ENCODE measurements at places on chromosomes 11 and 22. TPM values are rescaled to one million over a fixed set of nuclear protein-coding genes. Genes with fewer than 3 reads are reported as not detected.
A peak's percentile ranks its signal among the peaks of the same experiment; 100 is the strongest.

DNA sequence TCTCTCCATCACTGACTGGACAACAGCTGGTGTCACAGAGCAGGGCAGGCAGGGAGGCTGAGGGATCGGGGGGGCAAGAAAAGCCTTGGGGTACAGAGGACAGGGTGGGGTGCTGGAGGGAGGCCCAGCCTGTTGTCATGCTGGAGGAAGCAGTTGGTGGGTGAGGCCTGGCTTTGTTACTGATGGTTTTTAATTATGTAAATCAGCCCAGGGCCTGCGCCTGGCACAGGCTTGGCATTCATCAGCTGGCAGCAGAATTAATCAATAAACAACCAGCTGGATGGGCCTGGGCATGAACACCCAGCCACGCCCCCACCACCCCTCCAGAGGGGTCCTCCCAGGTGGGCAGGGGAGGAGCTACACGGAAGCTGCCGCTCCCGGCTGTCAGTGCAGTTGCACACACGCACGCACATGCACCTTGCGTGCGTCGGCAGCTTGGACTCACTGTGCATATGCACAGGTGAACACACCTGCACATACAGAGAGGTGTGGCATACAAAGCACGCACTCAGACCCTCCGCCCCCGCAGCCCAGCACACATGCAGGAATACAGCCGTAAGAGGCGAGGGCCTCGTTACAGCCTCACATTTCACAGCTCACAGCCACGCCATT, 21.3 kb upstream of the ELFN2 start:
- DNase-seq, result no peak

The AKIP1 gene
- 22.1 TPM for total RNA-seq

- DNase-seq, result no peak
Observed at GRCh38 chr11:122451911-122452310, 203.6 kb upstream of the UBASH3B start.

DNA sequence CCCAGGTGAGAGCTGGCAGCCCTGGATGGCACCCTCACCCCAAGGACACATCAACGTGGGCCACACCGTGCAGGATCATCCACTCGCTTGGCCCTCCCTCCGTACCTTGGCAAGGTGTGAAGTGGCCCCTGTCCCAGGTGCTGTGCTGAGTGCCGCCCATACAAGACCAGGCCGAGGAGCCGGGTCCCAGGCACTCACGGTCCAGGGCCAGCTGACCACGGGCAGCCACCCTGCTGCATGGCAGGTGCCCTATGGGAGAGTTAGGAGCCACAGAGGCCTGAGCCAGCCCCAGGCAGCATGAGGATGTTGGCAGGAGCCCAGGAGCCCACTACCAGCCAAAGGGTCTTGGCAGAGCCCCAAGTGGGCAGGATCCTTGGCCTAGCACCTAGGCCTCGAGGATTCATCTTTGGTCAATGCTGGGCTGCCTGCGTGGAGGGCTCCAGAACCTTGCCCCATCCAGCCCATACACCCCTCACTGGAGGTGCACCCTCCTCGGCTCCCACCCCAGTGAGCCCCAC, 19.6 kb downstream of the RTN4R start:
- DNase-seq, result no peak

GRCh38 chr11:73426219-73426850, 50.1 kb downstream of the RELT start:
- peak; percentile 68 for DNase-seq

- no peak for DNase-seq
Observed at GRCh38 chr11:20559523-20560300, 39.7 kb upstream of the SLC6A5 start.

The OR52A1 gene
- not detected for total RNA-seq

DNA sequence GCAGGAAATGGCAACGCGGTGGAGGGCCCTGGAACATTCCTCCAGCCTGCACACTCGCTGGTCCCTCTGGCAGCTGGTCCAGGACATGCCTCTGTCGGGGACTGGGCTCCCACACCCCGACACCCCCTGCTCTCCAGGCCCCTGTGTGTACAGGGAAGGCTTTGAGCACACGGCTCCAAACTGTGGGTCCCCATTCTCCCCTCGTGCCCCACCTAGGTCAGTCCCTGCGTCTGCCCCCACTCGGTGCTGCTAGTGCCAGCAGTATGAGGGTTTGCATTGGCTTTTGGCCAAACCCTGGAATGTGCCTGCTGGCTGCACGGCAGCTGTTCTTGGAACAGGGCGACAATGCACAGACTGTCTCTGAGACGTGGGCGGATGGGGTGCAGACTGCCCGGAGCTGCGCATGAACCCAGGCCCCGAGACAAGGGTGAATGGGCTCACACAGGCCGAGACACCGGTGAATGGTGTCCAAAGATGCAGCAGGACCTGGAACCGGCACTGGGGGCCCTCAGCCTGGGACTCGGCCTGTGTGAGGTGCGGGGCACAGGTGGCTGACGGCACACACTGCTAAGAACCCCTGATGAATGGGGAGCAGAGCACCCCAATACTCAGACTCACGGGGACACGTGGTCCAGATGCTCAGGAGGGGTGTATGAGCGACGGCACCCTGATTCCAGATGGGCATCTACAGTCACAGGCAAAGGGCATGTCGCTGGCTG, 7.5 kb upstream of the SYT8 start:
- peak; percentile 69 for DNase-seq

DNA sequence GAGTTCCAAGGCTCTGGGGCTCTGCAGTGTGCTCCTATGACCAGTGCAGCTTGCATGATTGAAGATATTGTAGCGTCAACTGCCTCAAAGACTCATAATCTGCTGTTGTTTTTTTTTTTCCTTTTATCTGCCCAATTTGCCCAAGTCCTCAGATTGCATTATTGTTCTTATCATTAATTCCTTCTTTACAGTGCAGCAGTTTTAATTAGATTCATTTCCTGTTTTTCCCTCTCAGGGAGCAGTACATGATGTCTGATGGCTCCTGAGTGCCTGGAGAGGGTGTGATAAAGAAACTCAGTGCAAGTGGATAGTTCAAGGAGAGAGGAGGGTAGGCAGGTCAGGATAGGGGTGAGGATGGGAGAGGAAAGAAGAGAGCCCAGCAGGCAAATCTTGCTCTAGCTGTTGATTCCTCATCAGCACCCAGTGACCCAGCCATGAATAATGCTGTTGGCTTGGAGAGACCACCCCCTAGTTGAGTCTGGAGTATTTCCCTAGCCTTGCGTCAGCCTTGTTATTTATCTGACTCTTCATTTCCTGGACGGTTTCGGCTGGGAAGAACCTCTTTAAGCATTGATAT, 219.6 kb upstream of the SESN3 start:
- DNase-seq, result peak; percentile 96

The PIWIL4 gene
- total RNA-seq, result 2.7 TPM

- peak; percentile 97 for DNase-seq
Observed at GRCh38 chr11:10490398-10491241, 35.6 kb downstream of the AMPD3 start.

- peak; percentile 63 for DNase-seq
Observed at GRCh38 chr11:36073411-36074203, 129.7 kb downstream of the LDLRAD3 start.

The TCN2 gene
- total RNA-seq, result 17.7 TPM

- no peak for DNase-seq
Observed at GRCh38 chr22:42341779-42342178, 71.3 kb upstream of the TCF20 start.

DNA sequence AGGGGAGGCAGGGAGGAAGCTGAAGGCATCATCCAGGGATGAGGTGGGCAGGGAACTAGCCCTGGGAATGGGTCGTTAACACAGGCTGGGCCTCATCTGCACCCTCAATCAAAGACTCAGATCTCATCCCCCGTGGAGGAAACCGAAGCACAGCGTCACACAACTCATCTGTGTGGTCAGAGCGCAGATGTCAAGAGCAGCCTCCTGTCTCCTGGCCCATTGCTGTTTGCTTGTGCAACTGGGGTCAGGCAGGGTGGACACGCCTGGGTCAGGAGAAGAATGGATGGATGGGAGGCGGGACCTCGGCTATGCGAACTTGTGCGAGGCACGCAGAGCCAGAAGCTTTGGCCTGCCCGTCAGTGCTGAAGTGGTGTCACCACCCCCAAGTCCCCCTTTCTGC, 218.1 kb downstream of the CEP164 start:
- no peak for DNase-seq

The PARVA gene
- total RNA-seq, result 64.0 TPM

- DNase-seq, result peak; percentile 29
Observed at GRCh38 chr11:36062796-36063365, 119.0 kb downstream of the LDLRAD3 start.

The OR8D1 gene
- total RNA-seq, result not detected

DNA sequence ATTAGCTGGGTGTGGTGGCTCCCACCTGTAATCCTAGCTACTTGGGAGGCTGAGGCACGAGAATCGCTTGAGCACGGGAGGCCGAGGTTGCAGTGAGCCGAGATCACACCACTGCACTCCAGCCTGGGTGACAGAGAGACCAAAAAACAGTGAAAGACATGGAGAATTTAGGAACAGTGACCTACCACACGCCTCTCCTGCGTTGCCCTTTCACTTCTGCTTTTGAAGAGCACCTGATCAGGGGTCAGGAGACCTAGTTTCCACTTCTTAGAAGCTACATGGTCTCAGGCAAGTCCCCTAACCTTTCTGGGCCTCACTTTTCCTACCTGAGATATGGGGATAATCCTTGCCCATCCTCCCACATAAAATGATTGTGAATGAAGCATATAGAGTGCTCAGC, 12.2 kb downstream of the SLC35C1 start:
- DNase-seq, result no peak

The NNMT gene
- total RNA-seq, result 2,246 TPM

DNA sequence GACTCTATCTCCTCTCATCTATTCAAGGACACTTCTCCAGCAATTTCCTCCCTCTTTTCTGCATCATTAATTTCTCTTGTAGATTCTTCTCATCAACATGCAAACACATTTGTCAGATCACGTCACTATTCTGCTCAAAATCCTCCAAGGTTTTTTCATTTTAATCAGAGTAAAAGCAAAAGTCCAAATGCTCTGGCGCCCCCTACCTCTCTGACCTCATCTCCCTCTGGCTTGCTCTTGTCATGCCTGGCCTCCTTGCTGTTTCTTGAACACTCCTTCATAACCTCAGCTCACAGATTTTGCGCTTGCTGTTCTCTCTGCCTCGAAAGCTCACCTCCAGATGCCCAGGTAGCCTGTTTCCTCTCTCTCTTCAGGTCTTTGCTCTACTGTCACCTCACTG, 22.4 kb downstream of the RTCB start:
- peak; percentile 20 for DNase-seq

DNA sequence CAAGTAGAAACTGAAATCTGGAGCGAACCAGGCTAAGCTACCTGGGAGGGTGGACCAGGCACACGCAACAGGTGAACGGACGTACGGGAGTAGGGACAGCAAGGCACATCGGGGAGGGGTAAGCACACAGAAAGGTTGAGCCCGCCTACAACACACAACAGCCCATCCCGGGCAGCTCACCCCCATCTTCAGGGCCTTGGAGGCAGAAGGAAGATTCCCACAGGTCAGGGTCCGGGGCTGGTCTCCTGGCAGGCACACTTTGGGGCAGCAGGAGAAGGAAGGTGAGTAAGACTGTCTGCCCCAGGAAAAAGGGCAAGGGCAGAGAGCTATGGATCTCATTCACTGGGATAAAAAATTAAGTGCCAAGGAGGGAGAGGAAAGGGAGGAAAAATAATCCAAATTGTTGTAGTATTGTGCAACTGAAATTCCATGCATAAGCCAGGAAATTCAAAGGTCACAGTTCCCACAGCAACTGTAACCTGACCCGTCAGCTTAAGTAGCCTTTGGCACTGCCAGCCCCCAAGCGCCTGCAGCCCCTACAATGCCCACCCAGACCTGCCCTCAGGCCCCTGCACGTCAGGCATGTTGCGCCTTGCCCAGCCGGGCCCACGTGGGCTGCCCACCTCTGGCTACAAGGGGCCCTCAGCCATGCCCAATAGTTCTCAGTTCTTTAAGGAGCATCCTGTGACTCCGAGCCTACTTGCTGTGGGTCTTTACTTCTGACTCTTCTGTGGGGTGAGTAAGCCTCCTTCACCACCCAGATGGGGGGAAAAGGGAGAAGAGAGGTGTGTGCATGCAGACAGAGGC, 51.8 kb downstream of the MICAL3 start:
- peak; percentile 89 for DNase-seq

The SPI1 gene
- total RNA-seq, result not detected

The DUSP8 gene
- not detected for total RNA-seq

- DNase-seq, result no peak
Observed at GRCh38 chr11:75728992-75729391, 11.4 kb downstream of the MOGAT2 start.

DNA sequence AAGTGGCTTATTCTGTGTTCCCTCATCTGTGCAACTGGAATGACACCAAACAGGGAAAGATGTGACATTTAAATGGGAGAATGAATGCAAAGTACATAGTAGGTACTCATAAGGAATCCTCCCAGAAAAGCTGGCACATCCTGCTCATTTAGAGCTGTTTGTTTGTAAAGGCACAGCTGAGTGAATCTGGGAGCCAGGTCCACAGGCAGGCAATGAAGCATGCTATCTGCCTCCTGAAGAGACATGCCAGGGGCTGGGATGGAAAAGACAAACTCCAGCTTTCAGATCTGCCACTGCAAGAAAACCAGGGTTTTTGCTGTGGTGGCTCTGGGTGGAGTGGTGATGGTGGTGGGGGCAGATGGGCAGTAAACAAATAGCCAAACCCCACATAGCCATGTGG, 150.1 kb downstream of the TENM4 start:
- no peak for DNase-seq

GRCh38 chr11:130792772-130793171, 123.5 kb downstream of the SNX19 start:
- no peak for DNase-seq

The C22orf15 gene
- total RNA-seq, result 4.9 TPM

The FXYD2 gene
- not detected for total RNA-seq

The HEPN1 gene
- not detected for total RNA-seq

DNA sequence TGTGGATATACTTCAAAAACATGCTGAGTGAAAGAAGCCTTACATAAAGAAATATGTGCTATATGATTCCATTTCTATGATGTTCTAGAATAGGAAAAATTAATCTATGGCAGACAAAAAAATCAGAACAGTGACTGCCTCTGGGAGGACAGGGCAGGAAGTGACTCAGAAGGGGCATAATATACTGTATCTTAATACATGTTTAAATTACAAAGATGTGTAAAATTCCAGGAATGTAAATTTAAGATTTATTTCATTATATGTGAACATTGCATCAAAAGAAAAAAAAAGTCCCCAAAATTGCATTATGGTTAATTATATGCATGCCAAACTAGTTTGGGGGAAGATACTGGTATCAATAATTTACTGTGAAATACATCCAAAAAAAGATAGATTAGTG, 32.2 kb downstream of the SBF2 start:
- DNase-seq, result no peak

GRCh38 chr11:113994077-113994954, 19.4 kb downstream of the HTR3A start:
- DNase-seq, result no peak

The CDC45 gene
- total RNA-seq, result 22.9 TPM

GRCh38 chr22:44933666-44934453, 75.9 kb downstream of the PHF21B start:
- DNase-seq, result no peak
